ENCODE measurements at places on chromosomes 7 and 10.
A peak's percentile ranks its signal among the peaks of the same experiment; 100 is the strongest.

DNA sequence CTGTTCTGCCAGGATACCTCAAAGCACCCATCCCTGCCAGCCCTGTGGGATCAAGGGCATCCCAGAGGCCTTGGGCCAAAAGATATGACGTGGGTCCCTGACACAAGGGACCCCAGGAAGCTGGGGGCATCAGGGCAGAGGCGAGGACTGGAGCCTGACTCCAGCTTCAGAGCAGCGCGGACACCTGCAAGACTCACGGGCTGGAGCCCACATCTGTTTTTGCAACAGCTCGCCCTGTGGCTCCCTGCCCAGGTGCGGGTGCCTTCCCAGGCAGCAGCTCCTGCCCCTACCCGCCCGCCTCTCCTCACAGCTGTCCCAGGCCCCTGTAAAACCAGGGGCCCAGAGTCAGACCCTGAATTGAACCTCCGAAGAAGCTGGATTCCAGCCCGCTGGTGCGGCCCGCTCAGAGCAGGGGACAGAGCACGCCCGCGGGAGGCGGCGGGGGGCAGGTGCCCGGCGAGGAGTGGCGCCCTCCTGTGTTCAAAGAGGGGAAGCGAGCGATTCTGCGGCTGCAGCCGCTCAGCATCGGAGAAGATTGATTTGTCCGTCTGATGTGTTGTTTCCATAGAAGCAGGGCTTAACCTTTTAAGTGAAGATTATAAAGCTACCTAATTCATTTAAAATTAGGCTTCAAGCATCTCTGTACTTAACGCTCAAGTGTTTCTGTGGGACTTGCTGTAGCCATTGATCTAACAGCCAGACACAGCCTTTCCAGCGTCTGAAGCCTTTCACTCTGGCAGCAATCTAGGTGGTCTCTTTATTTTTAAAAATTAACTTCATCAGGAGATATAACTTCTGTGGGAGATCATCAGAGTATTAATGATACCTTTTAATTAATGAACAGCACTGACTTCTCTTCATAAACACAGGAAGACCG lies 88.4 kb downstream of the BEND7 start:
- DNase-seq = peak; percentile 63

DNA sequence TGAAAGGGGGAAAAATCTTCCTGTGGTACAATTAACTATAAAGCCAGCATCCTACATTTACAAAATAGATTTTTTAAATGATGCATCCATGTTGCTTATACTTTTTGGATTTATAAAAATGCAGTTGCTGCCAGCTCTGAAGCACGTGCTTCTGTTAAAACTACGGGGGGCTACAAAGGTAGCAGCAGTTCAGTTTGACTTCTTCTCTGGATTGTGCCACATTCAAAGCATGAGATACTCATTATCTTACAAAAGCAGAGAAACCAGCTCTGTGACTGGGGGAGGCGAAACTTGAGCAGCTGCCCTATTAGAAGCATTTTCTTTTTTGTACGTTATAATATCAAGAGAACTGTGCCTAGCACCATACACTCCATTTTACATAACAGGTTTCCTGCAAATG lies 31.1 kb downstream of the NEUROD6 start:
- DNase-seq = no peak

DNA sequence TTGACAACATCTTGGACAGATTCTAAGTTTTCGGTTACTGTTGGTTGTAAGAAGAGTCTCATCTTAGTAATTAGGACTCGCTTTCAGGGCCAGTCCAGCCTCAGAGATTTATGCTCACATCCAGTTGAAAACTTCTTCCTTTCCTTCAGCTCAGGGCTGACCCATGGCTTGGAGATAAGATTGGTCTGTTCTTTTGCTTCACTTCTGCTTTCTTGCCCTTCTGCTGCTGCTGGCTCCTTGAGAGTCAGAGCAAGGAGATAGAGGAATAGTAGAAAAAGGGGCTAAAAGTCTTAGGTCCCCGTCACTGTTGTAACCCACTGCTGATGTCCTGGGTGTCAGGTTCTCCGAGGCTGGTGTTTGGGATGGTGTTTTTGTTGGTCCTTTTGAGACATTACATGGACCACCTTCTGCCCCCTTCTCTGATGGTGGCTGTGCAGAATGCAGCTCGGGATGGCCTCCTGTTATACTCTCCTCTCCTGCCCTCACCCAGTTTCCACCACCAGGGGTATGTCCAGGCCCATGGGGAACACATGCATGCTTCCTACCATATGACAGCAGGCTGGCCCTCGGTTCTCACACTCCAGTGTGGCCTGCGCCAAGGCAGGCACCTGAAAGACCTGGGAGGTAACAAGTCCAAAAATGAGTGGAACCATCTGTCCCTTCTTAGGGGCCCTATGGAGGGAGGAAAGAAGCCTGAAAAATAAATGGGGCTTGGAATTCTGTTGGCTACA lies 67.8 kb upstream of the PCBD1 start:
- no peak for DNase-seq

DNA sequence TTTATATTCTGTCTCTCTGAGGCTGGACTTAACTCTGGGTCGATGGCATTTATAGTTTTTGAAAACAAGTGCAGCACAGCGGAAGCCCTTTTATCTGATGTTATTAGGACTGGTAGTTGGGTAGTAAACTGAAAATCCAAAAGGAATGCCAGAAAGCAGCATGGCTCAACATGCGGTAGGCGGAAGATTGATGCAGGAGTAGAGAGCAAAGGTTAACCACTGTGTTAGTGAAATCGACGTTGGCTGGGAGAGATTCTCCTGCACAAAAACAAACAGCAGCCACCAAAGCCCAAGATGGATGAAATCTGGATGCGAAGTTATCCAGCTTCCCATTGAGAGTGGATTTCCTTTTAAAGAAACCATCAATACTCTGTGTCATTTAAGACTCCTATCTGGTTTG lies 54.5 kb upstream of the EMX2 start:
- DNase-seq = no peak

DNA sequence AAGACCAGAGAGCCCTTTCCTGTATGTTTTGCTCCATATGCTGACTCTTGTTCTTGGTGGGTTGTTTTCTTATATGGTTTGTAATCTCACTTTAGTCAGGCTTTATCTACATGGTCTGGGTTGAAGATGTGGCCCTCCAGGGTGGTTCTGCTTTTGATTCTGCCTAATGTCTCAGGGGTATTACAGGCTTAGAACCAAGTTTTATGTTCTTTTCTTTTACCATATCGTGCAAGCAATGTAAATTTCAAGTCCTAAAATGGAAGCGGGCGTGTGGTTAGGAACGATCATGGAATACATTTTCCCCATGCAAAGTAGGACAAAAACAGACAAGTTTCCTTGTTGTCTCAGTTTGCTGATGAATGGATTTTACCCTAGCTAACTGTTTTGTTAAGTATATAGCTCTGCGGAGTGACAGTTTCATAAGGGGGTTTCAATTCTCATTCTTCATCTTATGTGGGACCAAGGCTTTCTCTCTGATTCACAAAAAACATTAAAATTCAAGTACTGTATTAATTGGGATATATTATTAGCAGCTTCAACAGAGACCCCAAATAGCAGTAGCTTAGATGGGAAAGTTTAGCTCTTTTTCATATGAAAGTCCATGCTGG lies 58.7 kb downstream of the MTURN start:
- DNase-seq = no peak

DNA sequence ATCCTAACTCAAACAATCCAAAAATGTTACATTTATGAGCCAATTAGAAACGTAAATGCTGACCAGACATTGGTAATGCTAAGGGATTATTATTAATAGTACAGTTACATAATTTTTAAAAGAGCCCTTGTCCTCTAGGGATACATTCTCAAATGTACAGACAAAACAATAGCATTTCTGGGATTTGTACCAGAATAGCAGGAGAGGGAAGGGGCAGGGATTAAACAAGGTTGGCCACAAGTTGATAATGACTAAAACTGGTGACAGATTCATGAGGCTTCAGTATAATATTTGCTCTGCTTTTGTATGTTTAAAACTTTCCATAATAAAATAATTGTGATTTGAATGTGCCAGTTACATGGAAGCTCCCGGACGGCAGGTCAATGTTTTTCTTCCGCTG lies 27.0 kb downstream of the HSPA12A start:
- DNase-seq = no peak

GRCh38 chr10:103276896-103277712 lies at the start of gene INA:
Gene INA (plus strand): TSS chr10:103277138. CDS start chr10:103277212, 74 bp downstream.
- no peak for DNase-seq

GRCh38 chr7:323410-323809 lies 33.4 kb downstream of the FOXL3 start:
- no peak for DNase-seq

GRCh38 chr10:71857934-71858890 lies 7.2 kb upstream of the PSAP start:
- peak; percentile 77 for DNase-seq

DNA sequence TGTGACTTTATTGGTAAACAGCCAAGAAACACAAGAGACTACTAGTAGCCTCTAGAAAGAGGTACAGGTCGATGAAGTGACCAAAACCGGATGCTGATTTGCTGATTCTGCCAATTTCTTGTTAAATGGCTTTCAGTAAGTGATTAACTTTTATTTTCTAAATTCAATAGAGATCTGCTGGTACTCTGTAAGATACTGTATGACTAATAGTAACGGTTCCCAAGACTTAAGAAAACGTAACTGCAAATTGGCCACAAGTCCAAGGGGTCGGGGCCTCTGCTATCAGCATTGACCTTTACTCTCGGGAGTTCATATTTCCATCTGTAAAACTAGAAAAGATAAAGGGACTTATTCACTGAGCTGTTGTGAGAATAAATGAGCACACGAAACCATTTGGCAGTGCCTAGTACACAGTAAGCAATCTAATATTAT lies 1.4 kb downstream of the FAM3C start:
- DNase-seq = no peak

- DNase-seq = no peak
Measured at GRCh38 chr10:47062441-47063200, 151.4 kb downstream of the PTPN20 start.

DNA sequence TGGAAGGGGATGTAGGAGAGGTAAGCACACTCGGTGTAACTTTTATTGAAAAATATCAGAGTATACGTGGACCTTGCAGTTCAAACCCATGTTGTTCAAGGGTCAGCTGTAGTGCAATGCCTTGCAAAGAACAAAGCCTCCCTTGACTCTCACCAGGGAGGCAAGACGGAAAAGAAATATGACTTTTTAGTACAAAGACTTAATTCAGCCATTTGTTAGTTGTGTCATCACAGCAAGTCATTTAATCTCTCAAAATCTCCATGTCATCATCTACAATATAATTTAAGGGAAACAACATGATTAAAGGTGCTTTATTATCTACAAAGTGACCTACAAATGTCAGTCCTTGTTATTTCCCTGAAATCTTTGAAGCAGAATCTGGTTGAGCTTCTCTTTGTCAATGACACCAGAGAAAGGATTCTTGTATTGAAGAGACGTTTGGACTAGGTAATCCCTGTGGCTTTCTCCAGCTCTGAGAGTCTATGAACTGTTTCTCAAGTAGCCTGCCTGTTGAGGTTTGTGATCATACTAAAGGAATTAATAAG lies 502.8 kb downstream of the REEP3 start:
- DNase-seq = no peak

DNA sequence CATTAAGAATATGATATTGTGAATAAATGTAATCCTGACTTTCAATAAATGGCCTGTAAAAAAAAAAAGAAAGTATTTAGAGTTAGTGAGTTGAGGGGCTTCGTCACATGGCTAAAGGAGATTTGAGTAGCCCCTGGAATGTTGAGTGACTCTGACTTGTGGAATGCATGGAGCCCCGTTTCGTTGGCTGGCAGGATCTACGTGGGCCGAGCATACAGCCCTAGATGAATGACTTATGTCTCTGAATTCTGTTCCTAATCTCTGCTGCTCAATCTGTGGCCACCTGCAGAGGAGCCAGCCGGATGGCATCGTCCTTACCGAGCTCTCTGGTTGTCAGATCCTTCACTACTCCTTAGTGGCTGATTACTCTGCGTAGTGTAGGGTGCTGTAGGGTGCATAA lies 155.7 kb downstream of the MGMT start:
- no peak for DNase-seq

GRCh38 chr7:86949052-86949778 lies 110.2 kb downstream of the ELAPOR2 start:
- DNase-seq = no peak

DNA sequence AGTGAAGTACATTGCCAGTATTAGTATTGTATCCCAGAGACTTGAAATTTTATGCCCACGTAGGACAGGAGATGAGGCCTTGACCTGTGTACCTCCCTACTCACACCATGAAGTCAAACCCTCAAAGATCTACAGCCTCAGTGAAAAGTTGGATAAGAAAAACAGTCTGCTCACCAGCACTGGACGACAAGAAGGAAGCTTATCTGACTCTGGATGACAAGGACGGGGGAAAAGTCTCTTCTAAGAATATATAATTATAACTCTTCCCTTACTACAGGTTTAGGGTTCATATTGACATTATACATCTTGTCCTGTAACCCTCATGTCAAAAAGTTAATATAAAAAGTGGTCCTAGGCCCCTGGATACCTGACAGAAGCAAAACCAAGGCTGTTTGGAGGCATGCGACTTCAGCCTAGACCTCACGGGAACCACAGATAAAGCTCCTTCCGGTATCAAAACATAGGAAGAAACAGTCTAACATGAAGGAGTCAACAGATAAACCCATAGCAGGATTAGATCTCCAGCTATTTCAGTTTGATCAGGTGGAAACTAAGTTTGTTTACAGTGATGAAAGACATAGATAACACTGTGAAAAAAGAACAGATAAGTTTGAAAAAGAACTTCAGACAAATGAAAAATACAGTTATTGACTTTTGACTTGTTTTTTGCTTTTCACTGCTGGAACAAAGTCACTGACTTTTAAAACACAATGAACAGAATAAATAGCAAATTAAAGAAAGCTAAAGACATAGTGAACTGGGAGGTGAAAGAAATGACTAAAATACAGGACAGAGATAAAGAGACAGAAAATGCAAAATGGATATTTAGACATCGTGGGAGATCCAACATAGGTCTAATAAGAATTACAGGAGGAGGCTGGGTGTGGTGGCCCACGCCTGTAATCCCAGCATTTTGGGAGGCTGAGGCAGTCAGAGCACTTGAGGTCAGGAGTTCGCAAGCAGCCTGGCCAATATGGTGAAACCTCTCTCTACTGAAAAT lies 145.9 kb downstream of the PHTF2 start:
- no peak for DNase-seq

DNA sequence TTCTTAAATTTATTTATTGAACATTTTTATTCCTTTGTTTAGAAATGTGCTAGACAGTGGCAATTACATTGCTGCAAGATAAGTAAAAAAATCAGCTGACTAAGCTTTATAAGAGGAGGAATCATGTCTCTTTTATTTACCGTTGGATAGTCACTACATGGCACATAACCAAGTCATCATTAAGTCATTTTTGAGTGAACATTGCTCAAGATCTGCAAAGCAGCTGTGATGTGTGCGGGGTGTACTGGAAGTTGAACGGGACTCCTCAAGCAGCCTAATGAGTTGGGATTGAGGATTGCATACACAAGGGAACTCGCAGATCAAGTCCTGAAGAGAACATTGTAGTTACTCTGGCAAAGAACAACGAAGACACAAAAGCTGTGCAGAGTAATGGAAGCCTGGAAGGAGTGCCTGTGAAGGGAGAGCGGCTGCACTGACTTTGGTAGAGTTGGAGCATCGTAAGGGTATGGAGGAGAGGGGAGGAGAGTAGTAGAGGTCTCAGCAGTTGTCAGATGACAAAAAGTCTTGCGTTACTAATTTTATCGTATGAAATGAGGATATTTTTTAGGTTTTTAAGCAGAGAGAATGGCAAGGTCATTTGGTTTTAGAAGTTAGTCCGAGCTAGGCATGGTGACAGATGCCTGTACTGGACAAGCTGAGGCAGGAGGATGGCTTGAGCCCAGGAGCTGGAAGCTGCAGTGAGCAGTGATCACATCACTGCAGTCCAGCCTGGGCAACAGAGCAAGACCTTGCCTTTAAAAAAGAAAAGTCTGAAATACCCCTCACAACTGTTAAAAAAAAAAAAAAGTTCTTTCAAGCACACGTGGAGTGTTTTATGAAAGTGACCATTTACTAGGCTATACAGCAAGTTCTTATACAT lies 95.1 kb downstream of the BMPR1A start:
- DNase-seq = no peak
